ENCODE measurements at places on chromosomes 11 and 22.

DNA sequence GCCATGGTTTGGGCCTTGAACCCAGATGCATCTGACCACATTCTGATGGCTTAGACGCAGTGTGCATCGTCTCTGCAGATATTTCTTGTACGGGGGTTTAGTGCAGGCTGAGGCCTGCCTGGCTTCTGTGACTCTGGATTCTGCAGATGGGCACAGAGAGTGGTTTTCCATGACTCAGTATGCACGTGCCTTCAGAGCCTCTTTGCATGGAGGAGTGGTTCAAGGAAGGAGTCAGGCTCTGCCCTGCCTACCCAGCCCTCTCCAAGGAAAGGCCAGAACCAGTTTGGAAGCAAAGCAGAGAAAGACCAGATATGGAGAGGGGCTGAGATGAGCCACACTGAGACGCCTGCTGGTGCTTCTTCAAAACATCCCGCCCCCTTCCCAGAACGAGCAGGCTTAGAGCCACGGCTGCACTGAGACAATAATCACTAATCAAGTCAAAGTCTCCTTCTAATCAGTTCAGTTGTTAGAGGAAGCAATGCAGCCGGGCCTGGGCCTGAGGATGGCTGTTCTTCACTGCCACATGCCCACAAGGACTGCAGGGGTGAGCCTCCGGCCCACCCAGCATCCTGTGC, 308.9 kb downstream of the NXPE2 start:
- no peak for DNase-seq

- DNase-seq: no peak
Measured at GRCh38 chr11:5938603-5938965, 3.5 kb upstream of the OR56A3 start.

DNA sequence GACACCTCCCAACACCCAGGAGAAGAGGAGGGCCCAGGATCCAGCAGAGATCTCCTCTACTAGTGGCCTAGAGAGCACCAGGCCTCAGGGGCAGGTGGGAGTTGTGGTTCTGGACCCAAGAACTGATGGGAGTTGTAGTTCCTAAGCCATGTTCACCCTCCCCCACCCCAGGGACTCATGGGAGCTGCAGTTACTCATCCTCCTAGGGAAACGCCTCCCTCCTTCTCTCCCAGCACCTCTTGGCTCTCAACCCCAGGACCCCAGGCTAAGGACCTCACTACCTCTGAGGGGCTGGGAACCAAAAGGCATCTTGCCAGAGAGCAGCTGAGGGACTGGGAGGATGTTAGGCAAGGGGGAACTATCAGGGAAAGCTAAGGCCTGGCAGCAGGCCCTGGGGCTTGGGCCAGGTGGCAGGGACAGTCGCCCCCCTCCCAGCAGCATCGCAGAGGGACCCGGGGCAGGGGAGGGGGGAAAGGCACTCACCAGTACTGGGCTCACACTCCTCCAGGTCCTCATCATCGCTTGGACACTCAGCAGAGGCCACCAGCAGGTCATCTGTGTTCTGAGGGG, 28.9 kb downstream of the SLC22A12 start:
- DNase-seq: no peak

DNA sequence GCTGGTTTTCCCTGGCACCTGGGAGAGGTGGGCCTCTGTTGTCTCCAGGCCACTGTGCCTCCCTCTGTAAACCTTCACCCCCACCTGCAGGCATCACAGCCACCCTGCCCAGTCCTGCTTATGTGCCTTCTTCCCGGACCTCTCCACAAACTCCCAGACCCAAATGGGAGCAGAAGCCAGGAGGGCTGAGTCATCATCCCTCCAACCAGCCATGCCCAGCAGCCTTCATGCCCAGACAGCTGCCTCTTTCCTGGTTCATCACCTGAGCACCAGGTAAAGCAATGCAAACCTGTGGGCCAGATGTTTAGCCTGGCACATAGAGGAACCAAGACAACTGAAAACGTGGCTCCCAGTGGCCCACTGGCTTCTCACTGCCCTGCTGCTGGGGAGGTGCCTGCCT, 2.1 kb upstream of the TMPRSS4 start:
- DNase-seq: no peak

DNA sequence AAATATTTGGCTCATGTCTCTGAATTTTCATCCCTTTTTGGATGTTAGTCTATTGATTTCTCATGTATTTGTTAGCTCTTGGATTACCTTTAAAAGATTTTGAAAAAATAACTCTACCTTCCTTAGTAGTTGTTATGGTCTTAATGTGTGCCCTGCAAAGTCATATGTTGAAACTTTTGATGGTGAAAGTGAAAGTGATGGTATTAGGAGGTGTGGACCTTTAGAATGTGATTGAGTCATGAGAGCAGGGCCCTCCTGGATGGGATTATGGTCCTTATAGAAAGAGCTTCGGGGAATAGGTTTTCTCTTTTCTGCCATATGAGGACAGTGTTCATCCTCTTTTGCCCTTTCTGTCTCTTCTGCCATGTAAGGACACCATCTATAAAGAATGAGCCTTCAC, 33.6 kb upstream of the MPPED2 start:
- no peak for DNase-seq

GRCh38 chr11:123493349-123494063, 63.4 kb downstream of the GRAMD1B start:
- DNase-seq: no peak

DNA sequence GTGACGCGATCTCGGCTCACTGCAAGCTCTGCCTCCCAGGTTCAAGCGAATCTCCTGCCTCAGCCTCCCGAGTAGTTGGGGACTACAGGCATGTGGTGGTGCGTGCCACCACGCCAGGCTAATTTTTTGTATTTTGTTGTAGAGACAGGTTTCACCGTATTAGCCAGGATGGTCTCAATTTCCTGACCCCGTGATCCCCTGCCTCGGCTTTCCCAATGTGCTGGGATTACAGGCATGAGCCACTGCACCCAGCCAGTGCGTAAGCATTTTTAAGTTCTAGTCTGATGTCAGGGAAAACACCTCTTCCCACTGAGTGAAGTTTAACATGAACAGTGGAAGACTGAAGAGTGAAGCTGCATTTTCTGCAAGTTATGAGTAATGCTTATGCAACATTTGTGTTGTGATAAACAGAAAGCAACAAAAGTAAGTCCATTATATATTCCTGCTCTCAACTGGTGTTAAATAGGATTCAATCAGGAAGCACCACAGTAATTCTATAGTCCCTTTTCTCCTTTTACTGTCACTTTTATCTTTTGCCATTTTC, 1219.8 kb upstream of the RAG2 start:
- no peak for DNase-seq

- DNase-seq: no peak
Measured at GRCh38 chr11:128731041-128731663, 37.3 kb downstream of the FLI1 start.

DNA sequence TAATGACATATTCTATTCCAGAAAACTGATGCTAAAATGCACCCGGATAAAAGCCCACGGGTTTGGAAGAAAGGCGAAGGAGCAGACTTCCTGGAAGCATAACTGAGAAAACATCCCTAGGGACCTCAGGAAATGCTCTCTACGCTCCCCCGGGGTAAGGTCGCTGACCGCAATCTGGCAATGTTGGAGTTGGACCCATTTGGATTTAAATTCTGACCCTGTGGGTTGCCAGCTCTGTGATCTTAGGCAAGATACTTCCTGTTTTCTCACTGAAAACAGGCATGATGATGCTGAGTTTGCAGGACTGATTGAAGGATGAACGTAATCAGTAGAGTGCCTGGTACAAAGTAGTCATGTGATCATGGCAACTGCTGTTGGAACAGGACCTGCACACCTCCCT, 1054.0 kb downstream of the NTM start:
- no peak for DNase-seq

DNA sequence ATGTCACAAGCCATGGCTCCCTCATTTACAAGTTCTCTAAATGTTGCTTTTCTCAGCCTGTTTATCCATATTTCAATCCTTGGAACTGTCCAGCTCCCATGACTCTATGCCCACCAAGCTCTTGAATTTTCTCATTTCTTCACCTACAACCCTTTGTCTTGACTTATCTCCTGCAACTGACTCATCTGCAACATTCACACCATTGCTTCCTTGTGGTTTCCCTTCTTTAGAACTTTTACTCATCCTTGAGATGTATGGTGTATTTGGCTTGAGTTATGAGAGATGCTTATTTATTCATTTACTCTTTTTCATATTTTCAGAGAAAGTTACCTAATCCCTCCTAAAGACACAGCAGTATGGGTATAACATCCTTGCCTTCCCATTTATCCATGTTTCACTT, 18.8 kb downstream of the TRIM34 start:
- no peak for DNase-seq

DNA sequence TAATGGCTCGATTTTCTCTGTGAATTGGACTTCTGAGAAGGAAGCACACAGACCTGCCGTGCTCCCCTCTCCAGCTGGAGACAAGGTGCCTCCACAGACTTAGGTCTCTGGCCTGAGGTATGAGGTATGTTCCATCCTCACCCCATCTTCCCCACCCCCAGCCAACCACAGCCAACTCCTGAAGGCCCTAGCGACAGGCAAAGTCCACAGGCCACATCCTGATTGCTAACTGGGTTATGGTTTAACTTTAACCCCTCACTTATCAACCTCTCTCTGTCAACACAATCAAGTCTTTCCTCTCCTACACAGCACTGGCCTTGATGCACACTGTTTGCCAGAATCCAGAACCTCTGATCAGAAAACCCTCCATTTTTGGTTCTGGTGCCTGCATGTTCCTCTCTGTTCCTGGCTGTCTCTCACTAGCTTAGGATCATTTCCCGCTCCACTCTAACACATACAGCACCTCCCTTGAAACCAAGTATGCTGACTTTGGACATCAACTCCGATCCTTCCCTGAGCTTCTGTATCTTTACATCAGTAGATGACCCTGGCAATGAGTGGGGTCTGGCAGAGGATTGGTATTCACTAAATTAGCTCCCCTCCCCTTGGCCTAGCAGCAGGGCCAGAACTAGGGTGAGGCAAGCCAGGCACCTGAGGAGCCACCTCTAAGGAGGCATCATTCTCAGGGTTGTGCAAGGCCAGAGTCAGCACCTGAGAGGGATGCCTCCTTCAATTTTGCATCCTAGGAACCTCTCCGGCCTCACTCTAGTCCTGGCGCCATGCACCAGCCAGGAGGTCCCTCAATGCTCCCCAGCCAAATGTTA, 22.0 kb downstream of the JAML start:
- DNase-seq: peak; percentile 12

GRCh38 chr11:23604966-23605365, 744.7 kb upstream of the CCDC179 start:
- DNase-seq: no peak

DNA sequence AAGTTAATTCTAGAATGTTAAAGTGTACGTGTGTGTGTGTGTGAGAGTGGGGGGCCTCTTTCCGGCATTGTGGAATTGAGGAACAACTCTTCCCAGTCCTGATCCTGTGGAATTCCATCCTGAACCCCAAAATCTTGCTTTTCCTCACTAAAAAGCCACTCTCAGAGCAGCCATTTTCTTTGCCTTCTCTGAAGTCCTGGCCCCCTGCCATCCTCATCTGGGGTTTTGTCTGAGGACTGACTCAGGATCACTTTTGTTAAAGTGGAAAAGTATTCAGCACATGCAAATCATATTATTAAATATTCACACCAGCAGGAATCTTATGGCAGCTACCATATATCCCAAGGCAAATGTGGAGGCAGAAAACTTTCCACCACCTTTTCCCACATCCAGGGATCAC, 3.8 kb downstream of the SCN4B start:
- no peak for DNase-seq

DNA sequence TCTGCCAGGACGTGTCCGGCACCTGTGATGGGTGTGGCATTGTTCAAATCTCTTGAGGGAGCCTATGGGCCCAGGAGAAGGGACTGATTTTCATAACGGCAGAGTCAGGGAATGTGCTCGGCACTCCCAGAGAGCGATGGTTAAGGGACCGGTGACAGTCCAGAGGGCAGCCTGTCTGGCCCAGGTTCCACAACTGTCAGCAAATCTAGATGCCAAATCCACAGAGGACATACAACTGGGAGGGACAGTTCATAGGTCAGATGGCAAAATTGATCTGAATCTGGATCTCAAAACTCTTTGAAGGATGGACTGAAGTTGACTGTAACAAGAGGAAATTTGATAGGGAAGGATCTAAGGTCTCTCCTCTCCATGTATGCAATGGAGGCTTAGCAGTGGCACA, 7.5 kb downstream of the SEC14L2 start:
- DNase-seq: no peak

GRCh38 chr22:17234144-17234623, 14.9 kb upstream of the ADA2 start:
- DNase-seq: no peak

- peak; percentile 5 for DNase-seq
Measured at GRCh38 chr11:31958076-31958735, 132.7 kb upstream of the RCN1 start.

DNA sequence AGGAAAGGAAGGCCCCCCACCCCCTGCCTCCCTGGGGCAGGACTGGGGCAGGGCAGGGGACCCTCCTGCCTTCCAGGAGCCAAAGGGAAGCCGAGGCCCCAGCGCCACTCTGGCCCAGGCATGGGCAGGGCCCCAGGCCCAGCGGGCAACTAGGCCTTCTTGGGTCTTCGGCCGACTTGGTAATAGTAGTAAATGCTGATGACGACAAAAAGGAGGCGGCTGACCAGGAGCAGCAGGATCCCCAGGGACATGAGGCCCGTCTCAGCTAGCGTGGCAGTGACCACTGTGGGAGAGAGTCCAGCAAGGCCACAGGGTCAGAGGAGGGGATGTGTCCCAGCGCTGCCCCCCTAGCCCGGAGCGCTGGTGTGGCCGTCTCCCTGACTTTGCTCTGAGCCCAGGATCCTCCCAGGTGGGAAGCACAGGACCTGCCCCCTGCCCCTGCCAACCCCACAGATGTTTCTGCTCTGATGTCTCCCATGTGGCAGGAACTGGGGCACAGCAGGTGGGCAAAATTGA, 15.9 kb downstream of the TP53I11 start:
- no peak for DNase-seq

DNA sequence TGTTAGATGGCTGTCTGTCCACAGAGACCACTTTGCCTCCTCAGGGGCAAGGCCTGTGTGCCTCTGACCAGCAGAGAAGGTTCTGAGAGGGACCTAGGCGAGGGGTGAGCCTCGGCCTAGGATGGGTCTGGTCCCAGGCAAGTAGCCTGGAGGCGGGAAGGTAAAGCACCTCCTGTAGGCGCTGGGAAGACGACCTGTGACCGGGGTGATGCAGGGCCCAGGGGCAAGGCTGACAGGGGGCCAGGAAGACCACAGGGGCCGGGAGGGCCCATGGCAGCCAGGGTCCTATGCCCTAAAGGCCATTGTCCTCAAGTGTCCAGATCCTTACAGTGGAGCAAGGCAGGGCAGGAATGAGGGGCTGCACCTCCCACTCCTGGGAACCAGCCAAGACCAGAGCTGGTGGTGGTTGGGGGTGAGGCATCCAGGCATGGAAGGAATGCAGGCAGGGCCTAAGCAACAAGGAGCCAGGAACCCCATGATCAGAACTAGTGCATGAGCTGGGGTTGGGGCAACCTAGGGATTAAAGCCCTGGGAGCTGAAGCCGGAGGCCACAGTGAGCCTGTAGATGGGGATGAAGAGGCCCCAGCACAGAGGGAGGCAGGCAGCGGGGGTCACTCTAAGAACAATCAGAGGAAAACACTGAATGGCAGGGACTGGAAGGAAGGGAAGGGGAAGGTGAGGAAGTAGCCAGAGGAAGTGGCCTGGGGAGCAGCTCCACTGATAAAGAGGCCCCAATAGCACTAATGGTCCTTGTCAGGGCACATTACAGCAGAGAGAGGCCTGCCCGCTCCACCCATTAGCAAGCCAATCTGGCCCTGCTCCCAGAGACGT, 32.9 kb upstream of the KLHL35 start:
- DNase-seq: no peak

- DNase-seq: no peak
Measured at GRCh38 chr11:15341587-15341986, 226.9 kb downstream of the INSC start.
